ENCODE measurements at places on chromosomes 2 and 18.

- no peak for DNase-seq
These were observed 47.0 kb downstream of the SLC9A4 start for GRCh38 chr2:102520009-102520408.

DNA sequence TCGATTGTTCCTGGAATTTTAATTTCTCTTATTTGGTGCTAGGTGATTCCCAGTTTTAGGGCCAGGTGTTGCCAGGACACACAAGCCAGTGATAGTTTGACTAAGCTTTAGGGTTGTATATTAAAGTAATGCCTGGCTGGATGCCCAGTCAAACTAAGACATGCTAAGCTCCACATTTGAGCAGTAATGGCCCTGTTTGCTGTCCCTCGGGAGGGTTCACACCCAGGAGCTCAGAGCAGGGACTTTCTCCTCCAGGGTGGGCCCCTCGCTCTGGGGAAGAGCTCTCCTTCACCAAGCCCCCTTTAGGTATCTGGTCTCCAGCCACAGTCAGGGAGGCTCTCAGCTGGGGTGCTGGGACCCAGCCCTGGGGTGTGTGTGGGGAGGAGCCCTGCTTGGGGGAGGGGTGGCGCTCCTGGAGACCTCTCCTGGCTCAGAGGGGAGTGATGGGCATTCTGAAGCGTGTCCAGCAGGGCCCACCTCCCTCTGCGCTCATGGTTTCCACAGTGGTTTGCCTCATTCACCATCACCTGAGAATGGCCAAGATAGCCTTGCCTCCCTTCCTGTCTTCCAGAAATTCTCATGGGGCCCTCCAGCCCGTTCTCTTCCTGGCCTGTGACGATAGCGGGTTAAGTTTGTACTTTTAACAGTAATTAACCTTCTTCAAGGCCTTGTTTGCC, 31.7 kb downstream of the INPP4A start:
- DNase-seq = no peak

DNA sequence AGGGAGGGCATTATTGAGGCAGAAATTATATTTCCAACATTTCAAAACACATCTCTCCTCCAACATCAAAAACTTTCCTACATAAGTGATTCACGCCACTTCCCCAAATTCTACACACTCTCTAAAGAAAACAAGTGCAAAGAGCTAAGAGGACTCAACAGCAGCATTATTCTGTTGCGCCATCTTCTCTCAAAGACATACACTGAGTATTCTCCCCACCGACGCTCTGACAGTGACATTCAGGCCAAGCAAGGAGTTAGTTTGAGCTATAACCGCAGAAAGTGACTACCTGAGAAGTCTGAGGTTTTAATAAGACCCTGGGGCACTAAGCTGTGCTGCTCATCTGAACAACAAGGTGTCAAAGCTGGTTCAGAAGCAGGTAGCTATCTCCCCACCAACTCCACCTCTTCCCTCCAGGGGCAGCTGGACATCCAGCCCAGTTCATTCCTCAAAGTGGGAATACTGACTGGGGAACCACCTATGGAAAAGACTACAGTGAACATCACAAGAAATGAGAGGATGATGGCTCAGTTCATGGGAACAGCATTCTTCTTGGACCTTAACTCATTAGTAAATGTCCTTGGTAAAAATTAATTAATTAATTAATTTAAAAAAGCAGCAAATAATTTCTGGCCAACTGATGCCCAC, 309.5 kb upstream of the CCDC68 start:
- no peak for DNase-seq

DNA sequence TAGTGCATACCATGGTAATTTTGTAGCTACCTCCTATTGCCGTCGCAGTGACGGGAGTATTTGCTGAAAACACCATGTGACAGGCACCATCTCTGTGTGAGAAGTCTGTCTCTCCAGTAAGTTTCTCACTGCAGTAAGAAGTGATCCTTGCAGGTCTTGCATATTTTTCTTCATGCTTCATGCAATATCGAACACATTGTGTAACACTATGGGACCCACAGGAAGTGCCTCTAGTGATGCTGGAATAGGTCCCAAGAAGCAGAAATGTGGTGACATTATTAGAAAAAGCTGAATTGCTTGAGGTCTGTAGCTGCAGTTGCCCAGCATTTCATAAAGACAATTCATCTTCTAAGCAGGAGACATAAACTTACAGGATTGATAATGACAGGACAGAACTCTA, 167.6 kb downstream of the DCDC2C start:
- no peak for DNase-seq

DNA sequence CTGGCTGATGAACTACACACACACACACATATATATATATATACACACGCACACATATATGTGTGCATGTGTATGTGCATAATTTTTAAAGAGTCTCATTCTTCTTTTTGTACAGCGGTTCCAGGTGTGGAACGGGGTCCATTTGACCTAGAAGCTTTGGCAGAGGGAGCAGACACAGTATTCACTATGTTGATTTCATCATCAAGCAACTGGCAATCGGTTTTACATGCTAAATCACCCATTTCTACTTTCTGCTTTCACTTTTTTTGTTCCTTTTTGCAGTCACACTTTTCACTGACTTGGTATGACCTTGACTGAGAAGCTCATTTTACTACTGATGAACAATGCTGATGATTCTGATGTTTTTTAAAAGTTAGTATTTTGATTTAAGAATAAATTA, 63.0 kb upstream of the PGAP1 start:
- no peak for DNase-seq

DNA sequence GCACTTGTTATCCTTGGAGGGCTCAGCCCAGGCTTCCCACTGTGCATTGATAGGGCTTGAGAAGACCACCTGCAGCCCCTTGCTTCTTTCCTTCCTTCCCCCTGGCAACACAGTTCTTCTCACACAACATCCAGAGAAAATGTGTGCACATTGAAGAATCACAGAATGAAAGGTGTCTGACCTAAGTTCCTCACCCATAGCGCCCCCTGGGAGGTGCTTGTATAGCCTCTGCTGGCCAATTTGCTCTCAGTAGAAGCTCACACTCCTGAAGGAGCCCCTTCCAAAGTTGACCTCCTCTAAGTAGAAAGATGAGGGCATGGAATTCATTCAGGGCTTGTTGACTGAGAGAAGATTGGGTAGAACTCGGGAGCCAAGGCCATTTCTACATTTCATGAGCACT, 758.4 kb upstream of the KLHL29 start:
- no peak for DNase-seq

- DNase-seq = no peak
These were observed 110.2 kb downstream of the ABCA12 start for GRCh38 chr2:215028231-215028630.

DNA sequence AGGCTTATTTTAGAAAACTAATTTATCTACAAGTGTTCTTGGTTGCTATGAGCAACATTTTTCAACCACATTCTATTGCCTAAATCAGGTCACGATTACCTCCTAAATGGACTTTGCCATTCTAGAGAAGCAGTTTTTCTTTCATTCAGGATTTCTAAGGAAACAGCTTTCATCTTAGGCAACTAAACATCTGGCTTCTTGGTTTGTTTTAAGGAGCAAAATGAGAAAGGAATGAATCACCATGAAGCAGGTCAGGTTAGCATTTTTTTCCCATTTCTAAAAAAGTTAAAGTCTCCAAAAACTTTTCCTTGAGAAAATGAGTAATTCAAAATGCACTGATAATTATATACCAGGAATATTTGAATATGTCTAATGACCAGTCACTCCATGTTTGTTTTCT, 114.8 kb downstream of the GAREM1 start:
- DNase-seq = no peak

GRCh38 chr2:238585836-238586821, 159.4 kb downstream of the ASB1 start:
- no peak for DNase-seq

DNA sequence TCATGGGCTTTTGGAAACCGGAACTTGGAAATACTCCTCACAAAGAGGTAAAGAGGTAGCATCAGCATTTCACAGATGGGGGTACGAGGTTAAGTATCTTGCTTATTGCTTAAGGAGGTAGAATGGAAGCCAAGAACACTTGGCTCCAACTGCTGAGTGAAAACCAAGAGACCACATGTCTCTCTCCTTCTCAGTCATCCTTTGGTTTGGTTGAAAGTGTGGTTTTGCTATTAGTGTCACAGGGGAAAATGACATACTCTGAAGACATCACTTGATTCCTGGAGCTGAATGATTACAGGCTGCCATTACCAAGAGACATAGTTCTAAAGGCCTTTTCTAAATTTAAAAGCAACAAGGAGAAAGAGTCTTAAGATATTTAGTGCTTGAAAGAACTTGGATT, 41.5 kb downstream of the ANTXR1 start:
- no peak for DNase-seq

- no peak for DNase-seq
These were observed 69.2 kb downstream of the SS18 start for GRCh38 chr18:26021061-26021754.

- DNase-seq = no peak
These were observed 6.0 kb downstream of the CIAO1 start for GRCh38 chr2:96271995-96272394.

GRCh38 chr2:172226244-172227061, 123.8 kb upstream of the DLX2 start:
- DNase-seq = peak; percentile 4

- DNase-seq = no peak
These were observed 144.9 kb downstream of the TNS1 start for GRCh38 chr2:217857624-217858506.

DNA sequence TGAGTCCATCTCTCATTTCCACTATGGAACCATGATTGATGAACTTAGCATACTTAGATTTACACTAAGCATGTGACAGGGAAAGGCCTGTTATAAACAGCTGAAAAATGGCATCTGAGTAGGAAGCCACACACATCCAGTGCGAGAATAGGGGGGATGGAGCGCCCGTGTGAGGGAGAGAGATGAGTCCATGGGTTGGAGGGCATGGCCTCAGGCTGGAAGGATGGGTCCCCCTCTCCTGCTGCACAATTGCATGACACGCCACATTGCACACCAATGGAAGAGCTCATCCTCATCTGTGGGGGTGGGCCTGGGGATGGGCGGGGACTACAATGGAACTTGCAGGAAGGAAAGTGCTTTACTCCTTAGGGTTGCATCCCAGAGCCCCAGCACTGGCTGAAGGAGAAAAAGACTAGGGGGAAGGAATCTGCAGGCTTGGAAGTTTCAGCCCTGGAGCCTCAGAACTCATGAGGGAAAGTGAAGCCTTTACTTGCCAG, 46.4 kb upstream of the CXCR4 start:
- no peak for DNase-seq

- no peak for DNase-seq
These were observed 56.8 kb upstream of the PMAIP1 start for GRCh38 chr18:59842947-59843346.

GRCh38 chr2:98474979-98475632, 30.4 kb downstream of the INPP4A start:
- DNase-seq = no peak

GRCh38 chr2:200174433-200175216, 131.9 kb upstream of the SPATS2L start:
- DNase-seq = no peak

DNA sequence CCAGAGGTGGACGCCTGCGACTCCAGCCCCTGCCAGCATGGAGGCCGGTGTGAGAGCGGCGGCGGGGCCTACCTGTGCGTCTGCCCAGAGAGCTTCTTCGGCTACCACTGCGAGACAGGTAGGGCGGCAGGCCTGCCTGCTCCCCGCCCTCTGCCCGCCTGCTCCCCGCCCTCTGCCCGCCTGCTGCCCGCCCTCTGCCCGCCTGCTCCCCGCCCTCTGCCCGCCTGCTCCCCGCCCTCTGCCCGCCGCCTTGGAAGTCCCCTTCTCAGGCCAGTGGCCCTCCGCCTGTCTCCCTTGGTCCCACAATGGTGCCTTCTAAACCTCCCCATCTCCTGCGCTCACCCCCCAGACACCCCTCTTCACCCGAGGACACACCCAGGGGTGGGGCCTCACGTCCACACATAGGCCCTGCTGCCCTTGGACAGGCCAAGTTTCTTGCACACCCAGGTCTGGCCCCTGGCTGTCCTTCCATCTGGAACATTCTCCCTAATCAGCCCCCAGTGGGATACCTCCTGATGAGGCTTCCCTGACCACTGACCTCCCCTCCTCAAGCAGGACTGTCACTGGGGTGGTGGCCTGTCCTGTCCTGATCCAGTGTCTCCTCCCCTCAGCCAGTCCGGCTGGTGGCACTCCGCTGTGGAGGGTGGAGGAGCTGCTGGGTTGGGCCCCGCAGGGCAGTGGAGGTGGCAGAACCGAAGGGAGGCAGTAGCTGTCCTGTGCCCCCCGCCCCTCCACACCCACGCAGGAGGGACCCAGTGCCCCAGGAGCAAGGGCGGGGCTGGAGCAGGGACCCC, 37.9 kb downstream of the MTERF4 start:
- peak; percentile 29 for DNase-seq

- no peak for DNase-seq
These were observed 122.8 kb upstream of the HS6ST1 start for GRCh38 chr2:128441341-128442052.

GRCh38 chr2:170711196-170711773, 3.9 kb upstream of the SP5 start:
- DNase-seq = no peak

- no peak for DNase-seq
These were observed 549.5 kb upstream of the ID2 start for GRCh38 chr2:8132351-8132831.

DNA sequence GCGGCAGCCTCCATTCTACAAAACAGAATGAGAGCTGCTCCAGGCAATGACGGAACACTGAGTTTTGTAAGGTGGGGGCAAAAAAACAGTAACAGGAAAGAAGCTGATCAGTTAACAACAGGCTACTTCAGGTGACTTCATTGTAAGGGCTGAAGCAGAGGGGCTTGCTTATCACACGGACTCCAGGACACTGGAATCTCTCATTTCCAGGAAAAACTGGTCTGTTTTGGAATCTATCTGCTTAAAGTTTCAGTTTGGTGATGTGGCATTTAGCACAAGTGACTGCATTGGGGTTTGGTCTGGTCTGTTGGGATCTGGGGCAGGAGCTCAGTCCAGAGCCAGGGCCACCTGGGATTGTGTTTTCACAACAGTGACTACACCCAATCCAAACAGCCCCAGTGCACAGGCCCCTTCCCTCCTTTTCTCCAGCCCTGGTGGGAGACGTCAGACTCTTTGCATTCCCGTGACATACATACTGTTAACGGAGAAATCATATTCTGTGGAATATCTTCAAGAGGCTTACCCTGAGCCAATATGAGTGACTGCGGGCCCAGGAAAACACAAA, 14.1 kb downstream of the AMER3 start:
- no peak for DNase-seq

DNA sequence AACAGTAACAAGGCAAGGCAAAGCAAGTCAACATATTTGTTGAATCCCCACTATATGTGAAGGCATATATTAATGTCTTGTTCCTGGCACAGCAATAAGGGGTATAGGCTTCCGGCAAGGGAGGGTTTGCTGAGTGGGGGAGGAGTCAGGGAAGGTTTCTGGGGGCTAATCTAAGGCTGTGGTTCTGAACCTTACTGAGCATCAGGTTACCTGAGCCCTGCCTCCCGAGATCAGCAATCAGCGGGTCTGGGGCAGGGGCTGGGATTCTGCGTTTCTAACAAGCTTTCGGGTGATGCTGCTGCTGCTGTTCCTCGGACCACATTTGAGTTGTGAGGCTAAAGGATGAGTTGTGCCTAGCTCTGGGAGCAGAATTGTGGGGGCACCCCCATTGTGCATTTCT, 401.7 kb upstream of the SPRED2 start:
- no peak for DNase-seq

GRCh38 chr18:24791751-24792545, 331.5 kb downstream of the HRH4 start:
- no peak for DNase-seq

GRCh38 chr2:75276093-75277029, 77.0 kb upstream of the TACR1 start:
- no peak for DNase-seq

Measured in effector CD4-positive, alpha-beta T cell (primary cell).